ENCODE measurements at places on chromosomes 2 and 18.

DNA sequence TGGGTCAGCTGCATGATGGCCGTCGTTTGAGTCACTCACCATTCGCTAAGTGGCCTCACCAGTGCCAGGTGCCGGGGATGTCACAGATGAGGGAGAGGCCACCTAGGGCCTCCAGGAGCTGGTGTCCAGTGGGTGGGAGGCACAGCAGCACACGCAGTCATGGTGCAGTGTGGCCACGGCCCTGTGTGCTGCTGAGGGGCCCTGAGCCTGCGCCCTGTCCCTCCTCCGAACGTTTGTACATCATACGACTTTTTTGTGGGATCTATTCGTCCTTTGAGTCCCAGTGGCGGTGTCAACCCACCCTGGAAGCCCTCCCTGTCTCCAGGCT lies 30.1 kb upstream of the ODC1 start:
- peaks cover 12% of the 10 kb centered on the region for H3K4me1 ChIP-seq
- no peaks in the 10 kb centered on the region for H3K36me3 ChIP-seq
- DNase-seq, result no peak
- H3K27me3 ChIP-seq, result peaks cover 8% of the 10 kb centered on the region
- no peak overlapping the region for H3K4me3 ChIP-seq

GRCh38 chr18:13317801-13318200 lies 99.2 kb downstream of the LDLRAD4 start:
- peaks cover 19% of the 10 kb centered on the region for H3K36me3 ChIP-seq
- no peak for DNase-seq
- H3K27me3 ChIP-seq, result no peaks in the 10 kb centered on the region
- H3K4me1 ChIP-seq, result peaks cover 29% of the 10 kb centered on the region
- no peak overlapping the region for H3K27ac ChIP-seq

DNA sequence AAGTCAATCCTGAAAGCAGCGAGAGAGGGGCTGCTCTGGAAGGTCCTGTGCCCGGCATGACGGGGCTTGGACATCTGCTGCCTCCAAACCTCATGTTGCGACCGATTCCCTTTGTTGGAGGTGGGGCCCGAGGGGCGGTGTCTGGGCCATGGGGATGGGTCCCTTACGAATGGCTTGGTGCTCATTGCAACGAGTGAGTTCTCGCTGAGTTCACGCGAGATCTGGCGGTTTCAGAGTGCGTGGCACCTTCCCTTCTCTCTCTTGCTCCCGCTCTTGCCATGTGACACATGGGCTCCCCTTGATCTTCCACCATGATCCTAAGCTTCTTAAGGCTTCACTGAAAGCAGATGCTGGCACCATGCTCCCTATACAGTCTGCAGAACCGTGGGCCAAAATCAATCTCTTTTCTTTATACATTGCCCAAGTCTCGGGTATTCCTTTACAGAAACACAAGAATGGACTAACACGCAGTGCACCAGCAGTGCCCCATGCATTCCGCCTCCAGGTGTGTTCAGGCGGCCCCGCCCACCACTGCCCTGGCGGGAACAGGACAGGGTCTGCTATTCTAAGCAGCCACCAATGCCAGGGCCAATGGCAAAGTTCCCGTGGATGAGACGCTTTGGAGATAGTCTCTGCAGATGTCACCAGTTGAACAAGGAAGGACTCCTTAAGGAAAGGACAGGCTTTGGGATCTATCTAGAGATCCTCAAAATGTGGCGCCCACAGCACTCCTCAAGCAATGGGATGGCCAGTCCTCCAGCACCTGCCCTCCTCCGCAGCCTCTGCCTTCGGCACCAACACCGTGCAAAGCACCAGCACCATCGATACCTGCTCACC lies 63.4 kb downstream of the ZNF516 start:
- no peak overlapping the region for H3K4me3 ChIP-seq
- no peaks in the 10 kb centered on the region for H3K27me3 ChIP-seq
- H3K27ac ChIP-seq, result no peak overlapping the region
- no peaks in the 10 kb centered on the region for H3K36me3 ChIP-seq

GRCh38 chr2:238231251-238231793 lies 8.5 kb downstream of the HES6 start:
- peaks cover 2% of the 10 kb centered on the region for H3K36me3 ChIP-seq
- peak overlapping the region; percentile 85 for H3K4me3 ChIP-seq
- peaks cover 20% of the 10 kb centered on the region for H3K4me1 ChIP-seq
- H3K27me3 ChIP-seq, result peaks cover 52% of the 10 kb centered on the region

DNA sequence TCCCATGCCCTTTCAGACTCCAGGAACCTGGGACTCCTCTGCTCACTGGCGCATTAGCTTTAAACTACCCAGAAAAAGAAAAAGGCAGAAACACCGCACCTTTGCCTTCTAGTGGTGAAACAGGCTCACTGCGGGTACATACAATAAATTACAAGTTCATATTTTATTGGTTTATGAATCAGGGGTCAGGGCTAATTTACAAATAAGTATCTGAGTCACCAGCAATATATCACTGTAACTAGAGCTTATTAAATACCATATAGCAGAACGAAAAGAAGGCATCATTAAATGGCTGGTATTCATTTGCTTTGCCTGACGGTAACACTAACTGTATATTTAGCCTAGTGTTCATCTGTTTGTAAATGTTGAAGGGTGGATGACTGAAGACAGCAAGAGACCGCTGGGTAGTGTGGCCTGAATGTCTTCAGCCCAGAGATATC lies 26.9 kb upstream of the DTNB start:
- H3K4me1 ChIP-seq, result peaks cover 6% of the 10 kb centered on the region
- no peak for DNase-seq
- no peaks in the 10 kb centered on the region for H3K36me3 ChIP-seq
- H3K27ac ChIP-seq, result no peak overlapping the region
- H3K27me3 ChIP-seq, result no peaks in the 10 kb centered on the region
- H3K4me3 ChIP-seq, result no peak overlapping the region
